Astrocyte of the hippocampus (primary cell): ENCODE measurements at places on chromosomes 16 and 17.

- DNase-seq = no peak
These were observed 118.3 kb upstream of the EEF2KMT start for GRCh38 chr16:5215901-5216300.

DNA sequence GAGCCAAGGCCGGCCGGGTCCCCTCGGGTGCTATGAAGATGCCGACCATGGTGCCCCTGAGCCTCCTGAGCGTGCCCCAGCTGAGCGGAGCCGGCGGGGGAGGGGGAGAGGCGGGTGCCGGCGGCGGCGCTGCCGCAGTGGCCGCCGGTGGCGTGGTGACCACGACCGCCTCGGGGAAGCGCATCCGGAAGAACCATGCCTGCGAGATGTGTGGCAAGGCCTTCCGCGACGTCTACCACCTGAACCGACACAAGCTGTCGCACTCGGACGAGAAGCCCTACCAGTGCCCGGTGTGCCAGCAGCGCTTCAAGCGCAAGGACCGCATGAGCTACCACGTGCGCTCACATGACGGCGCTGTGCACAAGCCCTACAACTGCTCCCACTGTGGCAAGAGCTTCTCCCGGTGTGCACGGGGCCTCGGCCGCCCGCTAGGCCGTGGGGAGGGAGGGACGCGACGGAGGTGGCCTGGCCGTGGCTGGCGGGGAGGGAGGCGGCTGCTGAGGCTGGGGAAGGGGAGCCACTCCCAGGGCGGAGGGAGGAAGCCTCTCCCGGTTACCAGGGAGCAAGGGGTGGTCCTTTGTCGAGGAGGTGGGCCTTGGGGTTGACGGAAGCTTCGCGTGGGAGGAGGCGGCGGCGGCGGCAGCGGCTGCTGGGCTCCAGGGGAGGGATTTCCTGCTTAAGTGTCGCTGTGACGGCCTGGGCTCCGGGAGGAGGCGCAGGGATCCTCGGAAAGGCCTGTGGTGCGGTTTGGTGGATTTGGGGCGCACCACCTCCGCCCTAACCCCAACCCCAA lies 1.3 kb downstream of the MAZ start:
- peak; percentile 95 for DNase-seq

DNA sequence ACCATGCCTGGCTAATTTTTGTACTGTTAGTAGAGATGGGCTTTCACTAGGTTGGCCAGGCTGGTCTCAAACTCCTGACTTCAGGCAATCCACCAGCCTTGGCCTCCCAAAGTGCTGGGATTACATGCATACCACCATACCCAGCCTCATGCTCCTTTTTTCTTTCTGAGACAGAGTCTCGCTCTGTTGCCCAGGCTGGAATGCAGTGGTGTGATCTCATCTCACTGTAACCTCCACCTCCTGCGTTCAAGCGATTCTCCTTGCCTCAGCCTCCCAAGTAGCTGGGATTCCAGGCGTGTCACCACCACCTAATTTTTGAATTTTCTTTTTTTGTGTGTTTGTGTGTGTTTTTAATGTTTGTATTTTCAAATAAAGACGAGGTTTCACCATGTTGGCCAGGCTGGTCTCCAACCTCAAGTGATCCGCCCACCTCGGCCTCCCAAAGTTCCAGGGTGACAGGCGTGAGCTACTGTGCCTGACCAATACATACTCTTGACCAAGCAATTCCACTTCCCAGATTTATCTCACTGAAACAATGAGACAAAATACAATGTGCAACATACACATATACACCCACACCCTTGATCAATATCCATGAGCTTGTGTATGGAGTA lies 5.0 kb downstream of the GRB2 start:
- no peak for DNase-seq

GRCh38 chr16:58026705-58027160 lies 1.2 kb downstream of the MMP15 start:
- no peak for DNase-seq

GRCh38 chr17:66579556-66579955 lies 255.4 kb upstream of the CACNG5 start:
- DNase-seq = no peak

DNA sequence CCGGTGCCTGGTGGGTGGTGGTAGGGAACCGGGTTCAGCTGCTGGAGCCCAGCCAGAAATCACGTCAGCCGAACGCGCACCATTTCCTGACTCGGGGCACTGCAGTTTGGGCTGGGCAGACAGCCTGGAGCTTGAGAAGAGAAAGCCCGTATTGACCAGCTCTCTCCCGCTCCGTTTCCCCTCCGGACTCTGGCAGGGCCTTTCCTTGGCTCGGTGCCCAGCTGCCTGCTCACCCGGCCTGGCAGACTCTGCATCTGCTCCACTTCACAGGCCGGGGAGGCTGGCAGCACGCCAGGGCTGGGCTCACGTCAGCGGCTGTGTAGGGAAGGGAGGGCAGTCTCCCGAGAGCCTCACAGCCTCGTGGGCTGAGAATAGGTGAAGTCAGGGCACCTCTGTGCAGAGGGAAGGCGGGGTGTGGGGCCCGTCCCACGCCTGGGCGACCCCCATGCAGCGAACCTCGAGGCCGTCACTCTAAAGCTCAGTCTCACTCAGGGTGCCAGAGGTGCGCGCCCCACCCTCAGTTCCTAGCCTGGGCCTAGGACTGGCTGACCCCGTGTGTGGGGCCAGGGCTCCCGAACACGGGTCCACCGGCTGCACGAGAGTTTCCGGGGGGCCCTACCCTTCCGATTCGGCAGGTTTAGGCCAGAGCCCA lies 59.1 kb downstream of the OR1D5 start:
- DNase-seq = peak; percentile 100

DNA sequence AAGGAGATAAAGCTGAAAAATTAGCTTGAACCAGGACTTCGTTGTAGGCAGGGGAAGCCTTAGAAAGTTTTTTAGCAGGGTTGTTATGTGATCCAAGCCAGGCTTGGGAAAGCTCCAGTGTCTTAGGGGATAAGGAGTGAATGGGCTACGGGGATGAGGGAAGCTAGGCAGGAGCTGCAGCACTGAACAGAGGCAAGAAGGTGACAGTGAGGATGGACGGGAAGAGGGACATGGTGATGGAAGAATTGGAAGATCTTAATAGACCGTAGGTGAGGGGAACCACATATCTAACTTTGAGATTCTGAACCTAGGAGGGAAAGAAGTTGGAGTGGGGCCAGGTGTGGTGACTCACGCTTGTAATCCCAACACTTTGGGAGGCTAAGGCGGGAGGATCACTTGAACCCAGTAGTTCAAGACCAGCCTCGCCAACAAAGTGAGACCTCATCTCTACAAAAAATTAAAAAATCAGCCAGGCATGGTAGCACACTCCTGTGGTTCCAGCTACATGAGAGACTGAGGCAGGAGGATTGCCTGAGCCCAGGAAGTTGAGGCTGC lies 3.2 kb downstream of the RHBDL3 start:
- DNase-seq = no peak

DNA sequence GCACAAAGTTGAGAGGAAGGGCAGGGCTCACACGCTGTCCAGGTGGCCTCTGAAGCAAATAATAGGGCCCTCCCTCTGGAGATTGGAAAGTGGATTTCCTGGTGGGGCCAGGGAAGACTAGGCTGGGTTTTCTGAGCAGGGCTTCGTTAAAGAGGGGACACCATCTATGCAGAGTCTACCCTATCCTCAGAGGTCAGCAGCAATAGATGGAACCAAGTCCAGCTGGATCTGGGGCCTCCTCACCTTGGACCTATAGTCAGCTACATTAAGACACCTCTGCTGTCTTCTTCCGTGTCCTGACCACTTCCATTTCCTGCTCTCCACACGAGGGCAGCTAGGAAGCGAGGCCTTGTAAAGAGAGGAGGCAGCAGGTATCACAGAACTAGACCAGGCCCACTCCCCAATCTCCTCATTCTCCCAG lies 14.7 kb upstream of the ST6GALNAC1 start:
- DNase-seq = no peak

DNA sequence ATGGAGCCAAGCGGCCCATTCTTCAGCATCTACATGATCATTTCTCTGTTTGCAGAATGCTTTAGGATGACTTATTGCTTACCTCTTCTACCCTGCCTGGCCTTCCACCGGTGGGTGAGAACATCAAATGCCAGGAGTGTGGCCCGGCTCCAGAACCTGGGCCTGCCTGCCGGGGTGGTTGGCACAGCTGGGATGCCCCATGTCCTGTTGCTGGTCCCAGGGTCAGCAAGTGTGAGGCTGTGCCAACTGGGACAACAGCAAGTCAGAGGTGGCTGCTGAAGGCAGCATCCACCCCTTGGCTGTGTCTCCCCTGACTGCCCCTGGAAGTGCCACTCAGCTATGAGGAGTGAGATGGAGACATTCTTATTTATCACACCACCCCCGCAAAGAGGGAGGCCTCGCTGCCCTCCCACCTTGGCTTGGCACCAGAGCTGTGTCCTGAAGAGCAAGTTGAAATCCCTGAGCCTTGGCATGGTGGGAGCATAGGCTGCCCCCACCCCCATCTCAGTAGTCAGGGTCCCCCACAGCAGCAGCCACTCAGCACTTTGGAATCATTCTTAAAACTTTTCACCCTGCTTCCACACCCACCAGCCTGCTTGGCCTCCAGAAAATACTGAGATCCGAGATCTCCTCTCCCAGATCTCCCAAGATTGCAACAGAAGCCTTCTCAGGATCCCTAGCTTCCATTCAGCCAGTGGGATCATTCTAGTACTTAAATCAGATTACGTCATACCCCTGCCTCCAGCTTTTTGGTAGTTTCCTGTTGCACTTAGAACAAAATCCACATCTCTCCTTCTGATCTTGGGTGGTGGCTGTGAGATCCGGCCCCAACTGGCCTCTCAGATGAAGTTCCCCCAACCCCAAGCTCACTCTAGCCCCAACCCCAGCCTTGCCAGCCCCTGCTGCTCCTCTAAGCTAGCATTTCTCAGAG lies 127.5 kb downstream of the SOCS1 start:
- DNase-seq = no peak

DNA sequence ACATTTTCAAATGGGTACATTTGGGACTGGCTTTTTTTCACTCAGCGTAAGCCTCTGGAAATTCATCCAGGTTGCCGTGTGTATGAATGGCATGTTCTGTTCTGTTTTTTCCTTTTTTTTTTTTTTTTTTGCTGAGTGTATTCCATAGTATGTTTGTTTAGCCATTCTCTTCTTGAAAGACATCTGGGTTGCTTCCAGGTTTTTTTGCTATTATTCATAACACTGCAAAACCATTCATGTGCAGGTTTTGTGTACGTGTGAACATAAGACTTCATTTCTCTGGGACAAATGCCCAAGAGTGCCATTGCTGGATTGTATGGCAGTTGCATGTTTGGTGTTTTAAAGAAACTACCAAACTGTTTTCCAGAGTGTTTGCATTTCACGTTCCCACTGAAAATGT lies 335.9 kb upstream of the TNRC6C start:
- no peak for DNase-seq

DNA sequence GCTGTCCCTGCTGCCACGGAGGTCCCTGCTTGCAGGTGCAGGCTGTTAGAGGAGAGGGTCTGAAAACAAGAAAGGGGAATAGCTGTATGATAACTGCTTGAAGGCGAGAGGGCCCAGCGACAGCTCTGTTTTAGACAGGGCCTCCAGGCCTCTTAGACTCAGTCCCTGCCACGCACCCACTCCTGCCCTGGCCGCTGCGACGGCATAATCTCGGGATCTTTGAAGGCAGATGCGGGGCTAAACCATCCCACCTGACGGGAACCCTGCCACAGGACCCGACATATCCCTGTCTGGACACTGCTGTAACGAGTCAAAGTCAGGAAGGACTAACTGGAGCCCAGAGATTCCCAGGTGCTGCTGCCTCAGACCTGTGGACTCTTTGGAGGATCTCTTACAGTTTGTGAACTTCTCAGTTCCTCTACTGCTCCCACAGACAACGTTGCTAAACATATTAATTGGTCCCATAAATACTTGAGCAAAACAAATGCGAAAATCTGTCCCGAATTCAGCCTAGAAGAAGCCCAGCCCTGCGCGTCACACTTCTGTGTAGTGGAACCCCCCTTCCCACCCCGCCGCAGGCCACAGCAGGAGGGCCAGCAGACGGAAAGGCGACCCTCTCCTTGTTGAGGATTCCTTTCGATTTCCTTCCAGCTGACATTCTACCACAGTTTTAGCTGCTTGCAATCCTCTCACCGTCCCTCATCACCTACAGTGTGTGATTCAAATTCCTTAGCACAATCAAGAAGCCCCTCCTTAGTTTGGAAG lies 998 bp upstream of the TMEM11 start:
- DNase-seq = peak; percentile 52

DNA sequence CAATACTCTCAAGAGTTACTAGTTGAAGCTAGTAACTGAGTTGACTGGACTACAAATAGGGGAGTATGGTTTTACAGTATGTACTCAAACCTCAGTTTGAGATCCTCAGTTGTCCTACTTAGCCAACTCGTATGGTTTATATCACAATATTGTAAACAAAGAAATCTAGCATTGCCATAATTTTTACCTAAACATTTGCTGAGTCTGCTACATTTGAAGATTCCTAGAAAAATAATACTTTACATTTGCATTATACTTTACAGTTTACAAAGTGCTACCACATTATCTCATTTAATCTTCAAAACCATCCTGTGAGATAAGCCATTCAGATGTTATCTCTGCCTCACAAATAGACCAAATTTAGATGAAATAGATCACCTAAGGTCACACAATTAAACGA lies 16.3 kb downstream of the CBX1 start:
- DNase-seq = no peak

DNA sequence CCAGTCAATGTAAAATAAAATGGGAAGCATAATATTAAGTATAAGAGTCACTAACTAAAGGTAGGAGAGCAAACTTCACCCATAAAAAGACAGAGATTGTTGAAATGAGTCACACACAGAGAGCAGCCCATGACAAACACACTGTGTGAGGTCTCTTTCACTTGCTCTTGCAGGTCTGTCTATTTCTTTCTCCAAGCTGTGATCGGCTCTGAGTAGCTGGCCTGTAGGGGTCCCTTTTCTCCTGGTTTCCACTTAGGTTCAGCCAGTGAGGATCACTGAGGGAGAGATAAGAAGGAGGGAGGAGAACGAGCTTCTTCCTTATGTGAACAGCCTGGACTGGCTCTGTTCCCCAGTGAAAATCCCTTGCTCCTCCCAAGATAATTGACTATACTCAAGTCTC lies 133.7 kb upstream of the HS3ST3A1 start:
- DNase-seq = no peak

DNA sequence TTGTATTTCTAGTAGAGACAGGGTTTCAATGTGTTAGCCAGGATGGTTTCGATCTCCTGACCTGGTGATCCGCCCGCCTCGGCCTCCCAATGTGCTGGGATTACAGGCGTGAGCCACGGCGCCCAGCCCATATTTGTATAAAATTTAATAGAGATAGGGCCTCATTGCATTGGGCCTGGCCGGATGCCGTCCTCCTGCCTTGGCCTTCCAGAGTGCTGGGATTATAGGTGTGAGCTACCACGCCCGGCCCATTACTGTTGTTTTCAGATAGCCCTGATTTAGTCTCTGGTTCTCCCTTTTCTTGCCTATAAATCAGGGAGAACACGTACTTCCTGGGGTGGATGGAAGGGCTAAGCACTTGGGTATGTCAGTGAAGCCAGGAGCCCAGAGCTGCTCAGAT lies 3.5 kb downstream of the DEF8 start:
- DNase-seq = no peak

GRCh38 chr17:43753493-43754129 lies 5.0 kb downstream of the SOST start:
- no peak for DNase-seq
